ENCODE measurements at places on chromosomes 1 and 21.

DNA sequence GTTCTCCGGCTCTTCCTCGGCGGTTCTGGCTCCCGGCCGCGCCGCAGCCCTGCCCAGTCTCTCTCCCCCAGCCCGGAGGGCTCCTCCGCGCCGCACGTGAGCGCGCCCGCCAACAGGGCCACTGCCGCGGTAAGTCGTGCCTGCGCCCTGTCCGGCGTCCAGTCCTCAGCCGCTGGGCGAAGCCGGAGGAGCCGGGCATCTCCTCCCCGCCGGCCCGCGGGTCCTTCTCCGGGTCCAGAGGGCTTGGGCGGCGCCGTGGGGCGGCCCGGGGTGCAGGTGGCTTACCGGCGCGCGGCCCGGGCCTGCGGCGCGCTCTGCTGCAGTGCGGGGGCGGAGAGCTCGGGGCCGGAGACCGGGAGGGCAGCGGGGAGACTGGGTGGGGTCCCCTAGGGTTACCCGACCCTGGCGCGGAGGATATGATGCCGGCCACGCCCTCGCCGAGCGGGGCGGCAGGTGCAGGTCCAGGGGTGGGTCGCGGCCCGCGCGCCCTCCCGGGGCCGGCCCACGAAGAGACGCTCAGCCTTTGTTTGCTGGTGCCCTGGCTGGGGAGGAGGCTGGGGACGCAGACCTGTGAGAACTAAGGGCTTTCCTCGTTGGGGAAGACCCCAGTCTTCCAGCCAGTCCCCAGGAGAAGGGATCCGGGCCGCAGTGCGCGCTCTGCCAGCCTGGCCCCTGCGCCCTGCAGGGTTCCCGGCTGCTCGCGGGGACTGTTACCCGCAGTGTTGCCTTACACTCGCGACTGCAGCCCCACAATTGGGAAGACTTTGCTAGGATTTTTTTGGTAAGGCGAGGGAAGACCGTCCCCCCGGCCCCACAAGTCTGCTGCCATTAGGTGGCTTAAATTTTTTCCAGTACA is at the start of gene DOP1B:
TSS of gene DOP1B (plus strand) at position 10 of the 856 bp plus-strand sequence. CDS start 7,910 bp downstream, outside the sequence.
- peak; percentile 46 for DNase-seq

GRCh38 chr1:150974580-150975478 is at the start of gene CERS2:
CERS2 (minus strand) TSS chr1:150974835; CDS start chr1:150969090, 5,745 bp downstream.
- DNase-seq = peak; percentile 76

GRCh38 chr21:16851054-16851453 is 661.8 kb upstream of the CXADR start:
- DNase-seq = peak; percentile 2

GRCh38 chr1:2174348-2175054 is 20.1 kb downstream of the FAAP20 start:
- DNase-seq = peak; percentile 63

DNA sequence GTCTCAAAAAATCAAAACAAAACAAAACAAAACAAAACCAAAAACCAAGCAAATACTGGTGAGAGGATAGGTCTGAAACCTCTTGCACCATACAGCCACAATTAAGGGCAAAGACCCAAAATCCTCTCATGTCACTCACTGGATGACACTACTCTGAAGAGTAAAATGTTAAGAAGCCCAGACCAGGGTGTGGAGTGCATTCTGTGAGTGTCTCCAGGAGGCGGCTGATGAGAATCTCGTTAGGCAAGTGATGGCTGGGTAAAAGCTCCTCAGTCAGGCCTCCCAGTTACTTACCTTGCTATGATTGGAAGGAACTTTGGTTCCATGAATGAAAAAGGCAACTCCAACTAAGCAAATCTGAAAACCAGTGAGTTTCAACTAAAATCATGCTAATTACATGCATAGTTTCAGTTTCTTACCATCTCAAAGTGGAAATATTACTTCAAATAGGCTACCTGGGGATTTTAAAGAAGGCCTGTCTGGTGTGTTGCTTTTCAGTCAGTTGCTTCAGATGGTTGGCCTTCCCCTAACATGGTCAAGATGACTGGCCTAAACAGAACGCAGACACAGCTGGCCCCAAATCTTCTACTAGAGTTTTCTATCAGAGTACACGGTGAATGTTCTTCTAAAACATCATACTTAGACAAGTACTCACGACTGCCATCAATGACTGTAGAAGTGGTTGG is 95.1 kb downstream of the KIAA0319L start:
- DNase-seq = no peak

DNA sequence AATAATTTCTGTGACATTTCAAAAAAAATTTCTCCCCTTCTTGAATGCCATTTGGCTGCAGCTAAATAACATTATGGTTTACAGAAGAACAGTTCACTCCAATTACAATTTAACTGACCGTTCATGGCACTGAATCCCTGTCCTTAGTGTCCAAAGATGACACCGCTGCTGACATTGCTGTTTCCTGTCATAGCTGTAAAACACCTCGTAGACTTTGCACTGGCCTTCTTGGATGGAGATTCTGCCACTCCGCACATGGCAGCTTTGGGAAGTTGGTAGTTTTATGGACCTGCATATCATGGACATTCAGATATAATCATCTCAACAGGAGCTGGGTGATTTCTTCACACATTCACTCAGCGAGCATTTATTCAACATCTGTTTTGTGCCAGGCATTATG is 5.0 kb downstream of the ARMH1 start:
- no peak for DNase-seq

Measured in NCI-H446 (cell line).